Frontal cortex (tissue), 4 donors: ENCODE measurements at places on chromosomes 2 and 18.

DNA sequence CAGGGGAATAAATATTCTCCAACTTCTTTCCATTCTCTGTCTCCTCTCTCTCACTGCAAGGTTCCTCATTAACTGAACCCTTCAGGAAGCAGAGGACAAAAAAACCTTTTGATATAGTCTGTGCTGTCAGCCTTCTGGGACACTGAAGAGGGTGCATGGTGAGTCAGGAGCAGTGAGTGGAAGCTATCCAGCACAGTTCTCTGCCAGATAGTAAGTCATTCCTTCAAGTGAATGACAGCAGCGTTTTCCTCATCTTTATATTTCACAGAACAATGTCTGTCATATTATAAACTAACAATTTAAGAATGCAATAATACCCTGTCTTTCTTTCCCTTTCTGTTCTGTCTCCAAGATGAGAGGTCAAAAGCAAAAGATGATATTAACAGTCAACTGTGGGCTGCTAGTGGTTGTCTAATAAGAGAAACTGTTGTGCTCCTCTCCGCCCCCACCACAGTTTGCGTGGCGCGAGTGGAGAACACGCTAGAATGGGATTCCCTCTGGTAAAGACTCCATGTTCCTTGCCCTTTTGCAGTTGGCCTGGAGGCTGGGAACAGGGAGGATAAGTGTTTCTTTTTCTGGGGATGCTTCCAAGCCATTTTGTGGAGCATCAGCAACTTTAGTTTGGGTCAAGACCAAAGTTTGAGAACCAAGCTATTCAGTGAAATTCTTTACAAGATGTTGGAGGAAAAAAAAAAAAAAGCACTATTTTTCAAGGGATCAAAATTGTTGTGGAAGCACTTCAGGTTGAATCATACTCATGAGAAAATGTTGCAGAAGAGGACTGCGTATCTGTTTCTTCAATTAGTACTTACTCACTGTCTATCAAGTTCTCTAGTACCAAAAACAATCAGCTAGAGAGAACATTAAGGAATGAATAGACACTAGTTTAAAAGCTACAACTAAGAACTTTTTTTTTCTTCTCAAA is 430.2 kb downstream of the SETBP1 start:
- DNase-seq, result no peak

DNA sequence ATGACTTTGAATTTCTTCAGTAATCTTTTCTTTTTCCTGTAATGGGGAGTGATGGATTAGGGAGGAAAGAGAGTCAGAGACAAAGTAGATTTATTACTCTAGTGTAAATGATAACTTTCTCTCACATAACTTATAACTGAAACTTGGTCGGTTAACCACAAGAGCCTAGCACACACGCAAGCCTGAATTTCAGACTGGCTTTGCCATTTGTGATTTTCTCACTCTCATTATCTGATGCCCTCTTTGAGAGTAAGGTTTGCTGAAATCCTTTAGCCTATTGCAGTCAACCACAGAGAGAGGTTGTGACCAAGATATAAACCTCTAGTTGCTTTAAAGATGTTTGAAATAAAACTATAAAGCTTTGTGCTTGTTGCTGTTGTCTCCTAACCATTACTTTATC is 117.9 kb upstream of the NETO1 start:
- no peak for DNase-seq

DNA sequence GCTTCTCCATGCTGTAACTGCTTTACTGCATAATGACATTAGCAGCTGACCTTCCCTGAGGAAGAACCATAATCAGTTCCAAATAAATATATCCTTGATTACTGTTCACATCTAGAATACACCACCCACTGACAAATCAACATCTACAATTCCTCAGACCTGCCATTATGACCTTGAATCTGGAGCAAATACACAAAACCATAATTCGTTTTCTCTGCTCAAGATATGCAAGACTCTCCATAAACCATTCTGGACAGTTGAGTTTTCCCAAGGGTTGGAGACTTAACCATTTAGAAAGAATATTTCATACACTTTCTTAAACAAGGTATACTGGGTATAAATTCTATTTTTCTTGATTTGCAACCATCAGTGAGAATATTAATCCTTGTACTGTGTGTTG is 11.8 kb downstream of the C2orf76 start:
- DNase-seq, result no peak

- DNase-seq, result no peak
Observed at GRCh38 chr18:33676593-33676992, 98.6 kb downstream of the ASXL3 start.

DNA sequence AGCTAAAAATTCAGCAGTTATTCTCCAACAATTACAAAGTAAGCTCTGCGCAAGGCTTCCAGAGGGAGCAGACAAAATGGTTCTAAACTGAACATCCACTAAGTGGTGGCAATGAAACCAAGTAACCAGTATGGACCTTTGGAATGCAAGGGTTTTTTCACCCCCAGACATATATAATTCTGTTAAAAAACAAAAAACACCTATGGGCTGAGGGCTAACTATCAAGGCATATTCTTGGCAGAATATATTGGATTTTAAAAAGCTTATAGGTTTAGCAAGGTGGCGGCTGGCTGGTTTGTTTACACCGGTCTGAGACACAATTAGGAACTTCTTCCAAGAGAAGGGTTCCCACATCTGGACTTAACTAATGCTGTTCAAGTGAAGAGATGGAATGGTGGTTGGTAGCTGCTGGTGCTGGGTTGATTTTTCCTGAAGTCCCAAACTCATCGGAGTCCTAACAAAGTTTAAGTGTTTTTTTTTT is 2.8 kb downstream of the ZFP36L2 start:
- DNase-seq, result no peak

- DNase-seq, result peak; percentile 67
Observed at GRCh38 chr2:237627441-237628246, at the start of gene LRRFIP1. Gene LRRFIP1 (plus strand): TSS chr2:237627587. CDS start chr2:237627645, 58 bp downstream.

GRCh38 chr2:47658646-47659320 is 124.2 kb upstream of the MSH6 start:
- no peak for DNase-seq
